ENCODE measurements at places on chromosomes 2 and 18. TPM values are rescaled to one million over a fixed set of nuclear protein-coding genes. Genes with fewer than 3 reads are reported as not detected.

DNA sequence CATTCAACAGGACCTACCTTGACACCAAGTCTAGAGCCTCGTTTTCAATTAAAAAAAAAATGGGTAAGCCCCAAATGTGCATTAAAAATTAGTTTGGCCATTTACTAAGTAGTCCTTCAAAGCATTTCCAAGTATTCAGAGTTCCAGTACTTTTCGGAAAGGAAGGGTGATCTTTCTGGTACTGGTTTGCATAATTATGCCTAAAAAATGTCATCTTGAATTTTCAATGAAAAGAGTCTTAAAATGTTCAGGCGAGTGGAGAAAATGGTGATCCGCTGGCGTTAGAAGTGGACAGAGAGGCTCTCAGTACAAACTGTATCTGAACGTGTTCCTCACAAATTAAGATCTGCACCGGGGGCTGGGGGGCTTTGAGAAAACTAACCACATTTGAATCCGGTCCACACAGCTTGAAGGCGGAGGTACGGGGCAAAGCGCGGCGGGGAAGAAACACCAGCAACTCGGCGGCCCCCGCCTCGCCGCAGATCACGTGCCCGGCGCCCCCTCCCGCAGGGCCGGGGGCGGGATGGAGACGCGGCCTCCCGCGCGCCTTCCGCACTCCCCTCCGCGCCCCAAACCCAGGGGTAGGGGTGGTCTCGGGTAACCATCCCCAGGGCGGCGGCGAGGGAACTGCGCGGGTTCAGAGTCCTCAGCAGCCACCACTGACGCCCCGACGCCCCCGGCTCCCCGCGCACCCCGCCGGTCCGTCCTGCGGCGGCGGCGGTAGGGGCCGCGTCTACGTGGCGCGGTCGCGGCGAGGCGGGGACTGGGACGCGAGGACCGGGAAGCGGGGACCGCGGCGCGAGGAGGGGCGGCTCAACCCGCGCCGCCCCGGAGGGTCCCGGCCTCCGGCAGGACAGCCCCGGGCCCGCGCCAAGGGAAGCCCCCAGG, 564 bp downstream of the LPIN2 start:
- H3K27ac ChIP-seq = peak overlapping the region; percentile 81
- peaks cover 40% of the 10 kb centered on the region for H3K4me1 ChIP-seq
- H3K27me3 ChIP-seq = no peaks in the 10 kb centered on the region
- peak overlapping the region; percentile 94 for H3K4me3 ChIP-seq
- DNase-seq = peak; percentile 70
- H3K36me3 ChIP-seq = peaks cover 11% of the 10 kb centered on the region

DNA sequence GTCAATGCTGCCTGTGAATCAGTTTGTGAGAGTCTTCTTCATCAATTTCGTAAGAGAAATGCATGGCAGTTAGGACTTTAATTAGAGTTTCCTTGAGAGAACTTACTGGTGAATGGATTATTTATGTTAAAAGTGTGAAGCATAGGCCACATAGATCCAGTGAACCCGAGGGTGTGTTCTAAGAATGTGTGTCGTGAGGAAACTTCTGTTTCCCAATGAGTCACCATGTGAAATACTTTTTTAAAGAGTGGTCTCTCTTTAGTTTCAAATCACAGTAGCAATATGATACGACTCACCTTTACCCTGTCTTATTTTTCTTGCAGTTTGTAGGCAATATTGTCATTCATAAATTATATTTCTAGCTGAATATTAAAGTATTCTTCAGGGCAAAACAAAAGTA, 18.5 kb downstream of the THSD7B start:
- no peak overlapping the region for H3K27ac ChIP-seq
- H3K4me3 ChIP-seq = no peak overlapping the region
- H3K4me1 ChIP-seq = no peaks in the 10 kb centered on the region

DNA sequence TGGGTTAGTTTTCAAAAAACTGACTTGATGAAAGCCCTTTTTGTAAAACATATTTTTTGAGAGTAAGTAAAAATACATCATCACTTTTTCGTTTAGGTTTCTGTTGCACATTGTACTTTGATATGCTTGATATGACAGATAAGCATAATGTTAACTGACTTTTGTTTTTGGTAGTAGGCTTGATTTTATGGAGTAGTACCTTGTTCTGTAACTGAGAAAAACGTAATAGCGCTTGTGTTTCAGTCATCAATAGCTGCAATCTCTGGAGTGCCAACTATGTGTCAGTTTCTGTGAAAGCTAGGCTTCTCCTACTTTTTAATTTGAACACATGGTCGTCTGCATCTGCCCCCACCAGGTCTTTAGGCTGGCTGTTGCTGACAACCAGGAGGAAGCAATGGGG, 1.3 kb downstream of the LCLAT1 start:
- H3K4me3 ChIP-seq = peak overlapping the region; percentile 95
- peaks cover 6% of the 10 kb centered on the region for H3K36me3 ChIP-seq
- peaks cover 41% of the 10 kb centered on the region for H3K4me1 ChIP-seq
- no peaks in the 10 kb centered on the region for H3K27me3 ChIP-seq
- DNase-seq = no peak

LIMS2 gene
- not detected for total RNA-seq

- H3K4me1 ChIP-seq = peaks cover 15% of the 10 kb centered on the region
- H3K36me3 ChIP-seq = peaks cover 19% of the 10 kb centered on the region
- H3K27me3 ChIP-seq = no peaks in the 10 kb centered on the region
These were observed 76.3 kb upstream of the DTNB start for GRCh38 chr2:25749676-25750075.

DNA sequence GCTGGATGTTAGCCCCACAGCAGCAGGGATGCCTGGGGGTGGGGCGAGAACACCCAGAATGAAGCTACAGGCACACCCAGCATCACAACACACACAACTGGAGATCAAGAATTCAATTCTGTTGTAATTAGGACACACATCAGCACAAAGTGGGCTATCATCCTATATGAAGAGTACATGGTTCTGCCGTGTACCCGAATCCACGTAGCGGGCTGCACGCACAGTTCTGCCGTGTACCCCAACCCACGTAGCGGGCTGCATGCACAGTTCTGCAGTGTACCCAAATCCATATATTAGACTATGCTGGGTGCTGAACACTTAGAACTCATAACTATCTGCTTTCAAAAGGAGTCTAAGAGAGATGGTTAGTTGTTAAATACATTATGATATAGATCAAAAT, 86.5 kb downstream of the EIPR1 start:
- no peak overlapping the region for H3K4me3 ChIP-seq
- DNase-seq = no peak
- H3K27me3 ChIP-seq = no peaks in the 10 kb centered on the region
- no peak overlapping the region for H3K27ac ChIP-seq
- H3K36me3 ChIP-seq = peaks cover 8% of the 10 kb centered on the region
- peaks cover 38% of the 10 kb centered on the region for H3K4me1 ChIP-seq

DNA sequence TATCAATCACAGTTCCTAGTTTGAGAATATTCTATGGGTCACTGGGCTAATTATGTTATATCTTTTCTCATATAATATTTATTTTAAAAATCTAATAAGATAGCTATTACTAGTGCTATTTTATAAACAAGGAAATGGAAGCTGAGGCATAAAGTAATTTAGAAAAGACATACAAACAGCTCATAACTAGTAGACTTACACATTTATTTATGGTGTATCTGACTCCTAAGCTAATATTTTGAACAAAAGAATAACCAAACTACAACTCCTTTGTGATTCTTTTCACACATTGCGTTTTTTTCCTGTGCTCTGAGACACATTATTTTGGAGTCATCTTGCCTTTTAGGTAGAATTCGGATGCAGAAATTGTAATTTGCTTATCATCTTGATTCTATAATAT, 742.0 kb upstream of the LRRTM4 start:
- DNase-seq = no peak
- no peak overlapping the region for H3K27ac ChIP-seq
- no peak overlapping the region for H3K4me3 ChIP-seq
- H3K4me1 ChIP-seq = no peaks in the 10 kb centered on the region
- H3K27me3 ChIP-seq = no peaks in the 10 kb centered on the region

DNA sequence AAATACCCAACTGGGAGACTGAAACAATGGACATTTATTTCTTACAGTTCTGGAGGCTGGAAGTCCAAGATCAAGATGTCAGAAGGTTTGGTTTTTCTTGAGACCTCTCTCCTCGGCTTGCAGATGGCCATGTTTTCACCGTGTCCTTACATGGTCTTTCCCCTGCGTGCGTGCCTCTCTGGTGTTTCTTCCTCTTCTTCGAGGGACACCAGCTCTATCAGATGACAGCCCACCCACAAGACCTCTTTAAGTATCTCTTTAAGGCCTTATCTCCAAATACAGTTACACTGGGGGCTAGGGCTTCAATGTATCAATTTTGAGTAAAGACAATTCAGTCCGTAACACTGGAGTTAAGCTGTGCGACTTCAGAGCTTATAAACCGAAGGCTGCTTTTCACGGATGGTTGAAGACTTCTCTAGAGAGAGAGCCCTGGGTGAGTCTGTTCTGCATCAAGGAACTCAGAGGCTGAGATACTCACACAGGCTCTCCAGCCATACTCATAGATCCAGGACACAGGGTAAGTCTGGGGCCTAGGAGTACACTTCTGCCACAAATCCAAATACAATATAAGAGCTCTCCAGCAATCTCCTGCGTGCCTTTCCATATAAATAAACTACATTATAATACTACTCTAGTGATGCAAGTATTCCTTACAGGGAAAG, 339.9 kb upstream of the PKDCC start:
- no peak overlapping the region for H3K27ac ChIP-seq
- DNase-seq = no peak
- H3K27me3 ChIP-seq = peaks cover 12% of the 10 kb centered on the region

- no peaks in the 10 kb centered on the region for H3K4me1 ChIP-seq
- H3K27ac ChIP-seq = no peak overlapping the region
- peaks cover 3% of the 10 kb centered on the region for H3K27me3 ChIP-seq
- DNase-seq = no peak
These were observed 182.8 kb upstream of the SESTD1 start for GRCh38 chr2:179447421-179447820.

C2orf69 gene
- total RNA-seq = 22.1 TPM

RHBDD1 gene
- 40.1 TPM for total RNA-seq

DNA sequence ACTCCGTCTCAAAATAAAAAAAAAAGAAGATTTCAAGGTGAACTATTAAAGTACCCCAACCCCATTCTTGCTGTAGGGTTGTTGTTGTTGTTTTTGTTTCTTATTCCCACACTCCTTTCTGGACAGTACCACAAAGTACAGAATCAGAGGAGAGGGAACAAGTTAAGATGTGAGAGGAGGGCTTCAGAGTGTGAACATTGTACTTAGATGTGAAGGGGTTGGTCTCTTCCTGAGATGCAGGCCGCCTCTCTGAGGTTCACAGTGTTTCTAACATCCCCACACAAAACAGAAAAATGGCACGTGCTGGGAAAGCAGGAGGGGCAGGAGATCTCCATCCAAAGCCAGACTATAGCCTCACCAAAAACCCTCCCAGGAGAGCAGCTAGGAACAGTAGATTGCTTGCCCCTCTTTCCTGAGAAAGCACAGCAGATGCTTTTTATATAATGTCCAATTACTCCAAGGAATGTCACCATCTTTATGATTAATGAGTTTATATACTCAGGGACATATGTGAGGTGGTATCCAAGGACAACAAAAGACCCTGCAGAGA, 22.6 kb downstream of the ADD2 start:
- peaks cover 56% of the 10 kb centered on the region for H3K27me3 ChIP-seq
- DNase-seq = no peak
- H3K4me1 ChIP-seq = peaks cover 7% of the 10 kb centered on the region
- H3K27ac ChIP-seq = no peak overlapping the region

GRCh38 chr2:102437122-102437521, 14.2 kb downstream of the IL18RAP start:
- H3K4me1 ChIP-seq = peaks cover 42% of the 10 kb centered on the region
- H3K36me3 ChIP-seq = peaks cover 26% of the 10 kb centered on the region
- no peaks in the 10 kb centered on the region for H3K27me3 ChIP-seq
- H3K4me3 ChIP-seq = no peak overlapping the region
- H3K27ac ChIP-seq = no peak overlapping the region
- DNase-seq = no peak

DNA sequence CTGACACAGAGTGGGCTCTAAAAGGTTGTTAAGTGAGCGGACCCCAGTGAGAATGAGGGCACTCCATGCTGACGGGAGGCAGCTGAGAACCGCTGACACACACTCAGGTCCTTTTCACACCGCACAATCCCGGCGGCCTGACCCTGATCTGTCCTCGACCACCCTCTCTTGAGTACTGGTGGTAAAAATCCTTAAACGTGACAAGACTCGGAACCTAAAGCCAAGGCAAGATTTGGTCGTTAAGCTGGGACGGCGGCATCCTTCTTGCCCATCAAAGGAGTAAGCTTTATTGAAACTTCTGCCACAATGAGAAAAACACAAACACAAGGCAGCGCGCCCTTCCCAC, 569 bp downstream of the TMX3 start:
- DNase-seq = no peak
- peaks cover 11% of the 10 kb centered on the region for H3K36me3 ChIP-seq
- H3K27me3 ChIP-seq = no peaks in the 10 kb centered on the region
- peak overlapping the region; percentile 98 for H3K4me3 ChIP-seq
- H3K4me1 ChIP-seq = peaks cover 25% of the 10 kb centered on the region
- H3K27ac ChIP-seq = peak overlapping the region; percentile 92

- H3K36me3 ChIP-seq = no peaks in the 10 kb centered on the region
- DNase-seq = peak; percentile 86
- H3K27ac ChIP-seq = peak overlapping the region; percentile 97
- no peaks in the 10 kb centered on the region for H3K27me3 ChIP-seq
These were observed 193.7 kb upstream of the ID2 start for GRCh38 chr2:8488001-8488738.

DNA sequence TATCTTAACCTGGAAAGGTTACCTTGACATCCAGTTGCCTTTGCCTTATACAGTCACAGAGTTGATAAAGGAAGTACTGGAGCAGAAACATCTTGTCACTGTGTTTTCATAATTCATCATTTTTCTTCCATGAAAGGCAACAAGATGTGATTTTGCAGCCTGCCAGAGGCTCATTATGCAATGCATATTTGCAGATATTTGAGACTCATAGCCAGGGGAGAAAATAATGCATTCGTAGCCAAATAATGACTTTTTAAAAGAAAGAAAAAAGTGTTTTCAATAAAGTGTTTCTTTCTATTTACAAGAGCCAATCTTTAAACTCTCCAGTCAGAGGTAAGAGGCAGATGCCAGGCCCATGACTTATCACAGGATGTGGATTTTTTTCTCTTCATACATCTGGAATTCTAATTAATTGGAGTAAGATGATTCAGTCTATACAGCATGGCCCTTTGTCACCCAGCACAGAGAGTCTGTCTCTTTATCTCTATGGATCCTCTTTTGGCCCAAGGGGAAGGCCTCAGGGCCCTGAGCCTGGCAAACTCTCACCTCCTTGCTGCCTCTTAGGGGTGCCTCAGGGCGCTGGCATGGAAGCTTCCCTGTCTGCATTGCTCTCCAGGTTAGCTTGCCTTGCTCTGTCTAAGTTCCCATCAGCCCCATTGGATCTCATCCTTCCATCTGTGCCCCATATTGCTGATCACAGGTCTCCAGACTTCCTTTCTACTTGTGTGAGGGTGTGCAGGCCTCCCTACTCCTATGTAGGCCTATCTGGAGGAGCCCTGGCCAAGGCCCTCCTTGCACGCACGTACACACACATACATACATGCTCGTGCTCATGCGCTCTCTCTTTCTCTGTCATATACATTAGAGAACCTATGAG, 247.7 kb downstream of the TPGS2 start:
- no peaks in the 10 kb centered on the region for H3K36me3 ChIP-seq
- H3K27ac ChIP-seq = no peak overlapping the region
- peaks cover 3% of the 10 kb centered on the region for H3K27me3 ChIP-seq
- no peak for DNase-seq
- H3K4me3 ChIP-seq = no peak overlapping the region
- H3K4me1 ChIP-seq = no peaks in the 10 kb centered on the region

LRATD1 gene
- not detected for total RNA-seq

- no peak overlapping the region for H3K27ac ChIP-seq
- no peaks in the 10 kb centered on the region for H3K27me3 ChIP-seq
- no peak for DNase-seq
- peaks cover 22% of the 10 kb centered on the region for H3K36me3 ChIP-seq
These were observed 73.4 kb upstream of the CHAC2 start for GRCh38 chr2:53694096-53694771.
